HepG2 (cell line): ENCODE measurements at places on chromosomes 5 and 9.

DNA sequence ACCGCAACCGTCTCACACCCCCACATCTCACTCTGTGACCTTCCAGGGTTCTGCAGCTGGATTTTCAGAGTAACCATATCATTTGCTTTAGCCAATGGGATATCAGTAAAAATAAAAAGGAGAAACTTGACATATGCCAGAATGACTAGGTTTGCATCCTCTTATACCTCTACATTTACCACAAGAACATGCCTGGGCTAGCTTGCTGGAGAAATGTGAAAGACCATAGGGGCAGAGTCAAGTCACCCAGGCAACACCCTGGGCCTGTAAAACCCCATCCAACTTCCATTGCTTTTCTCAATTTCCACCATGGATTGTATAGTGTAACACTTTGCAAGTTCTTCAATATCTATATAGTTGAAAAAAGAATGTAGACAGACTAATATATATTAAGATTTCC, 731.1 kb downstream of the PTPRD start:
- no peak for DNase-seq

- no peak for DNase-seq
These were observed 3.6 kb downstream of the RXRA start for GRCh38 chr9:134329886-134330285.

- DNase-seq: no peak
These were observed 173.9 kb downstream of the FSTL4 start for GRCh38 chr5:133438487-133438886.

- DNase-seq: no peak
These were observed 34.0 kb downstream of the BOD1 start for GRCh38 chr5:173582216-173583111.

DNA sequence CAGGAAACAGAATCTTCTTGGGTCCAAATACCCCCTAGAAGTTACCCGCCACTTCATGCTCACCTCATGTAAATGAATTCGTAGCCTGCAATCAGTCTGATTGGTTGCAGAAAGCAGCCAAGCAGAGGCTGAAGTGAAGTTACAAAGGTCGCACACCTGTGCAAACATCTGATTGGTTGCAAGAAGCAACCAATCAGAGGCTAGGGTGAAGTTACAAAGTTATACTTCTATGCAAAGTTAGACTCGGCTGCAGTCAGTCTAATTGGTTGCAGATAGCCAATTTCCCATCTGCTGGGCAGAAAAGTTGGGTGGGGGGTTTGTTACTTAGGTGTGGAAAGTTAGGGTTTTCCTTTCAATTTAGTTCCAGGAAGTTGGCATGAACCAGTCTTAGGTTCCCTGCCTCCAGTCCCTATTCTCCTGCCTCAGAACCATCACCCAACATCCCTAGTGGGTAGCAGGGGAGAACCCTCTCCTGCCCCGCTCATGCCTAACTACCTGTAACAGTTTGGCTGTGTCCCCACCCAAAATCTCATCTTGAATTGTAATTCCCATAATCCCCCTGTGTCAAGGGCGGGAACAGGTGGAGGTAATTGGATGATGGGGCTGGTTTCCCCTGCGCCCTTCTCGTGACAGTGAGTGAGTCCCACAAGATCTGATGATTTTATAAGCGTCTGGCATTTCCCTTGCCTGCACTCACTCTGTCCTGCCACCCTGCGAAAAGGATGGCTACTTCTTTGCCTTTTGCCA, 1.2 kb upstream of the RUSC2 start:
- peak; percentile 52 for DNase-seq

DNA sequence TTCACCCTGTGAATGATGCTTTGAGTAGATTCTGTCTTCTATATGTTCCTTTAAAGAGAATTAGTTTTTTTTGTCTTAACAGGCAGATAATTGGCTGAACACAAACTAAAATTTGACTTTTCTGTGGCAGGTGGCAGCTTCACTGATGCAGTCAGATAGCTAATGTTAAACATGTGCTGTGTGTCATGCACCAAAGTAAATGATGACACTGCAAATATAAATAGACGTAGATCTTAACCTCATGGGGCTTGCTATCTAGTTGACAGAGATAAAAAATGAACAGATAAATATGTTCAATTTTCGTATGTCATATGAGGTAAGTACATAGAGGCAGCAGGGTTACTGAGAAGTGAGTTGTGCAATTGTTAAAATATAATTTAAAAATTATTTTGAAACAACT, 82.7 kb downstream of the PARP8 start:
- no peak for DNase-seq

- DNase-seq: no peak
These were observed 279.6 kb downstream of the RFX3 start for GRCh38 chr9:3246241-3246640.

DNA sequence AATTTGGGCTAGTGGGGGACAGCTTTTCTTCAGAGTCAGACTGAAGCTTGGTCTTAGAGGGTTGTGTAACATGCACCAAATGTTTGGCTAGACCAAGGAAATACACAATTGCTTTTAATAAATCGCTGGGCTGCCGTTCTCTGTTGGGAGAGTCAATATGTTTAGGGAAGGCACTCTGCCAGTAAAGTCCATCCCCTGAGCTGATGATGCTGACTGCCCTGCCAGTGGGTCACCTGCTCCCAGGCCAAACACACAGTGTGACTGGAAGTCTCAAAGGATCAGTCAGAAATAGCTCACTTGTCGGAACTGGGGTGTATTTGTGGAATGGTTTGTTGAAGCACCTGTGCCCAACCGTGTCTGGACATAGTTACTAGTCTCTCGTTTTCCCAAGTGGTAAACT, 17.9 kb upstream of the ZNF474 start:
- no peak for DNase-seq

DNA sequence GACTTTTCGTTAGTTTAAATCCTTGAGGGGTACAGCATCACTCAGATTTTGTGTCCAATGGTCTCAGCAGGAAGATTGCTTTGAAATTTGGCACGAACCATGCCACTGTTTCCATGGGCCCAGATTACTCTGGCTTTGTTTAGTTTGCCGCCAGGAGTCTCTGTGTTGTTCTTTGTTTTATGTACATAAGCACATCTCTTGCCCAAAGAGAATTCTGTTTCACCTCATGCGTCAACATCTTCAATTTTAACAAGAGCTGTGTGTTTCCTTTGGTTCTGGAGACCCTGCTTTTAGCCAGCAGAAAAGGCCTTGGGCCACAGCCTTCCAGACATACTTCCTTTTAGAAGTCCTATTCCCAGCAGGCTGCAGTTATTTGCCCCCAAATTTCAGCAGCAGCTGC, 62.4 kb downstream of the TNPO1 start:
- DNase-seq: no peak
